ENCODE measurements at places on chromosomes 3 and 15. TPM values are rescaled to one million over a fixed set of nuclear protein-coding genes. Genes with fewer than 3 reads are reported as not detected.

The NEK4 gene
- total RNA-seq: 20.4 TPM

The ARPC4 gene
- 310 TPM for total RNA-seq

The ZDHHC23 gene
- 0.11 TPM for total RNA-seq

The ABI3BP gene
- total RNA-seq: 20.5 TPM

The GOLGA8S gene
- not detected for total RNA-seq

- DNase-seq: no peak
Measured at GRCh38 chr3:3798631-3799113, 559 bp upstream of the LRRN1 start.

GRCh38 chr15:69854521-69855181, 243.1 kb downstream of the TLE3 start:
- DNase-seq: no peak

DNA sequence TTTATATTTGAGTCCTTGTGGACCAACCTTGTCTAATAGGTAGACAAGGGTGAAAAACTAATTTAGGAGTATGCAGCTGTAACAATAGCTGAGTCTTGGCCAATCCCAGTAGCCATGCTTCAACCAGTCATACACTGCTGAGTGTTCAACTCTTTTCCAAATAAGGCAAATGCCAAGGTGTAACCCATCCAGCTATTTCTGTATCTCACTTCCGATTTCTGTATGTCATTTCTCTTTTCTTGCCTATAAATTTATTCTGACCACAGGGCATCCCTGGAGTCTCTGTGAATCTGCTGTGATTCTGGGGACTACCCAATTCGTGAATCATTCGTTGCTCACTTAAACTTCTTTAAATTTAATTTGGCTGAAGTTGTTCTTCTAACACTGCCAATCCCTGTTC, 93.2 kb downstream of the MAGI1 start:
- DNase-seq: peak; percentile 34

GRCh38 chr15:85475317-85475701, 94.9 kb downstream of the AKAP13 start:
- no peak for DNase-seq

GRCh38 chr15:62135532-62136134, 29.5 kb downstream of the C2CD4B start:
- DNase-seq: no peak

DNA sequence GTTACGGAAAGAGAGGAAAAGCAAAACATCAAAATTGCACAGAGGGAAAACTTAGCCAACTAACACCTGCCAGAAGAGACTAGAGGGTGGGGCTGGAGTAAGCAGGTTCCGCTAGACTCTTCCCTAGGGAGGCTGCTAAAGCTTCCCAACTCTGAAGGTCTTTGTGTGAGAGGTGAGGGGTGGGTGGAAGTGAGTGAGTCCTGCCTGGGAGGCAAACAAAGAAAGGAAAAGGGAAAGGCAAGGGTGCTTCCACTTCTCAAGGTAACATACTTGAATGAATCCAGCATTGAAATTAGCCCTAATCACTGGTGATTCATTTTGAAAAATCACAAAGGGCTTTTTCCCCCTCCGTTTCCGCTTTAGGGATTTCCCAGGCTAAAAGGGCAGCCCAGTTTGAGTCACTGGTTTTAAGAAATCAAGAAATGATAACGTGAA, 220.5 kb upstream of the ADAMTS9 start:
- DNase-seq: no peak

DNA sequence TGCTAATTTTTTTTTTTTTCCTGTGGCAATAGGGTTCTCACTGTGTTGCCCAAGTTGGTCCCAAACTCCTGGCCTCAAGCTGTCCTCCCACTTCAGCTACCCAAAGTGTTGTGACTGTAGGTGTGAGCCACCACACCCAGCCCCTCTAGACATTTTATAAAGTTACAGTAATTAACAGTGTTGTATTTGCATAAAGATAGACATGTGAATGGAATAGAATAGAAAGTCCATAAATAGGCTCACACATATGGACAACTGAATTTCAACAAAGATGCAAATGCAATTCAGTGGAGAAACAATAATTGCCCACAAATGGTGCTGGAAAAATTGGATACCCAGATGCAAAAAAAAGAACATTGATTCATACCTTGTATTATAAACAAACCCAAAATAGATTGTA, 39.9 kb downstream of the PLS1 start:
- no peak for DNase-seq

- DNase-seq: no peak
Measured at GRCh38 chr15:91535856-91536500, 317.5 kb upstream of the SLCO3A1 start.

DNA sequence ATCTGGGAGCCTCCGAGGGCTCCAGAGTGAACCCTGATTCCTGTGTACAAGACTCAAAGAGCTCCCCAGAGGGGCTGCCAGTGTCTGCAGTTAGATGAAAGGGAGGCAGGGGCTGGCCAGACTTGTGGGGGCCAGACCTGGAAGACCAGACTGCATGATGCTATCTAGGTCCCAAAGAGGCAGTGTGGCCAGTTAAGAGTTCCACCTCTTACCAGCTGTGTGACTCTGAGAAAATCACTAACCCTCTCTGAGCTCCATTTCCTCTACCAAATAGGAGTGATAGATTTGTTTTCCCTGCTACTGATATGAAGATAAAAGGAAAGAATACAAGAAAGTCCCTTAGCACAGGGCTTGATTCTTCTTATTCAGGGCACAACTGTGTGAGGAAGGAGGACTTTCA, 29.0 kb downstream of the ACSBG1 start:
- DNase-seq: no peak

- DNase-seq: no peak
Measured at GRCh38 chr3:25992606-25993005, 202.7 kb downstream of the OXSM start.

DNA sequence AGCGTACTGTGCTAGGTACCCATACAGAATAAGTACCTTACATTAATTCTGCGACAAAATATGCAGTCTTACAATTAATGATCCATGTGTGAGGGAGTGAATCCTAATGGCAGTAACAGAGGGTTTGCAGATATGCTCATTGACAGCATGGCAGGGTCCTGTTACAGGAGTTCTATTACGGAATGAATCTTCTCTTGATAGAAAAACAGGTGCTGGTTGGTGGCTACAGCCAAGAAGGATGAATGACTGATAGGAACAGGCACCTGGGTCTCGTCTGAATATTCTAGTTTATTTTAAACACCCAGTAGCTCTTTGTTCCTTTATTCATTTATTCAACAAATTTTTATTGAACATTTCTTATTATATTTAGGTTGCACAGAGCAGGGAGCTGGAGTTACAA, 22.8 kb downstream of the PGBD4 start:
- DNase-seq: peak; percentile 6

GRCh38 chr3:112778353-112778948, 68.2 kb downstream of the CD200R1L start:
- DNase-seq: peak; percentile 78

- peak; percentile 37 for DNase-seq
Measured at GRCh38 chr15:39944726-39945125, 10.8 kb downstream of the EIF2AK4 start.

- DNase-seq: no peak
Measured at GRCh38 chr3:50156549-50157493, 1.7 kb downstream of the SEMA3F start.

DNA sequence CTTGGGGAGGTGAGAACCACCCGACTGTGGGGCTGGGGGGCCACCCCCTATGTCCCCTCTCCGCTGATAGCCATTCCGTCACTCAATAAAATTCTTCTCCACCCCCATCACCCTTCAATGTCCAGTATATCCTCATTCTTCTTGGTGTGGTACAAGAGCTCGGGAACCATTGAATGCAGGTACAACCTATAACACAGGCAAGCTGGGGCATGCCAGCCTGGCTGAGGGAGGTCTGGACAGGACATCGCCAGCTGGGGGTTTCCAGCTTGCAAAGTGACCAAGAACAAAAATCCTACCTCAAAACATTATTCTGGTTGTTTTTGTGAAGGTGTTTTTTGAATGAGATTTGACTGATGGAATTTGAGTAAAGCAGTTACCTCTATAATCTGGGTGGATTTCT, 19.6 kb upstream of the BDH1 start:
- no peak for DNase-seq

DNA sequence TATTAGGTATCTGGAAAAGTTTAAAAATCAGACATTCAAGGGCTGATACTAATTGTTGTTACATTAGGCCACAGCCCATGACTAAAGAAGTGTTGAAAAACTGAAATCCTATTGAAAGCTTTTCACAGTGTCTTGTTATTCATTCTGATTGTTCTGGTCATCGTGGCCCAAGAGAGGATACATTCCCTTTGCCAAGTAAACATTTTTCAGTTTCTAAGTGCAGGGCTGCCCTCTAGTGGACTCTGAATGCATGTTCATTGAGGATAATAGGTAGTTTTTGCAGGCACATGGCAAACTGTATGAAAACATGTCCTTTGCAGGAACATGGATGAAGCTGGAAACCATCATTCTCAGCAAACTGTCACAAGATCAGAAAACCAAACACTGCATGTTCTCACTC, 181.1 kb downstream of the MYRIP start:
- DNase-seq: peak; percentile 62

DNA sequence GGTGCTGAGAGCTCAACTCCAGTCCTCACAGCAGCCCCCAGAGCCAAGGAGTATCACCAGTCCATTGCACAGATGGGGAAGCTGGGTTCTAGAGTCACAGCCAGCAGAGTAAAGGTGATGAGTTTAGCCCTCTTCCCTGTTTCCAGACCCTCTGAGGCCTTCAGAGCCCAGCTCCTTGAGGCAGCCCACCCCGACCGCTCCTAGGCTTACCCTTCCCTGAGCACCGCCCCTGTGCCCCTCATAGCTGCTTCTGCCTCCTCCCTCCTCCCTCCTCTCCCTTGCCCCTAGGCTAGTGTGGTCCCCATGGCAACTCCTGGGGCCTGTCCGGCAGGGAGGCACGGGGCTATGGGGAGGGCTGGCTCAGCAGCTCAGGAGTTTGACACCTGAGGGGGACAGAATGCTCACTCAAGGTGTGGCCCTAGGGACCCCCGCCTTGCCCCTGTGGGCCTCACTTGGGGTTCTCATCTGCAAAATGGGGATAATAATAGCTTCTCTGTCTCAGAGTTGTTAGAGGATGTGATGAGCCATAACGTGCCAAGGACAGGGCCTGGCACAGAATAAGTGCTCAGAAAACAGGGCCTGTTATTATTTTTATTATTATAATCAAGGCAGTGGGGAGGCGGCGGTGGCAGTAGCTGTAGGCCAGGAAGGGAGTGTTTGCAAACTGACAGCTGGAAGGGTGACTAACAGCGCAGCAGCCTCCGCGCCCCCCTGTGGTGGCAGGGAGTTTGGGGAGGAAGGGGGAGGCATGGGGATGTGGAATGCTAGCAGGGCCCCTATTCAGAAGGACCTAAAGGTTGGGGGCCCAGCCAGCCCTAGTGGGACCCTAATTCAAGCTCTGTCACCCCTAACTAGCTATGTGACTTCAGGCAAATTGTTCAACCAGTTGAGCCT, 11.5 kb downstream of the CSK start:
- DNase-seq: peak; percentile 51

DNA sequence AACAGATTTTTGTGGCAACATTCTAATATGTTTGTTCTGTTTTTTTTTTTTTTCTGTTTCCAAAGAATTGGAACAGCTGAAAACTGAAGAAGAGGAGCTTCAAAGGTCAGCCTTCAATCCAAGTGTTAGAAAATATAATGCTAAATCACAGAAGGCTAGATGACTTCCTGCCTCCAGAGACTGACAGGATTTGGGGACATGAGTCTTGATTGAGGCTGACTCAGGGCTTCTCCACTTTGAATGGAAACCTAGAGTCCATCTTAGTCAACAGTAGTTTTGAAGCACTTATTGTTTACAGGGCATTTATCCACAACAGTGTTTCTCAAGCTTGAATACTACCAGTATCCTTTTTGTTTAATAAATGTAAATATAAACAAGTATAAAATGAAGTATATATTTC, 44.5 kb upstream of the RAD51 start:
- DNase-seq: no peak

DNA sequence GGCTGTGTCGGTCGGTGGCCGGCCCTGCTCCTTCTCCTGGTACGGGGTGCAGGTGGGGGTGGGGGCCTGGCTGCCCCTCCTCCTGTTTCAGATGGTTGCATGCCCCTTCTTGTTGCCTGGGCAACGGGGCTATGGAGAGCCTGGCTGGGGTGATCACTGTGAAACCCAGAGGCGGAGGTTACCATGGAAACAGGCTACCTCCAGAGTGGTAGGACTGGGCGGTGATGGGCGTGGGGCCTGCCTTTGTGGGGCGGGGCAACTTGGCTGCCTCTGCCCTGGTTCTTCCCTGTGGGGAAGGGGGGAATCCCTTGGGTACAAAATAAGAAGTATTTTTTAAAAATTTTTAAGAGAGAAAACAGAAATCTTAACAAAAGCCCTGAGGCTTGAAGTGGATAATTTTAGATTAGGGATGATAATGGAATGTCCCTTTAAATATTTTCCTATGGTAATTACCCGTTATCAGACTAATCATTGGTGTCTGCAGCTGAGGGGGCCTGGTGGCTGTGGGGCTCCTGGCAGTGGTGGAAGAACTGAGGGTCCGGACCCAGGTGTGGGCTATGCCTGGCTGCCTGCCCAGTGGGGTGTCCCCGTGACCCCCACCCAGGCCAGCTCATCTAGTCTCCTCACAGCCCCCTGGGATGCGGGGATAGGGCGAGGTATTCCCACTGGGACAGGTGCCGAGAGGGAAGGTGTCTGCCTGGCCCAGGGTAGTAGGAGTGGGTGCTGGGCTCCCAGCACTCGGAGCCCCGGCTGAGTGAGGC, 32.5 kb downstream of the PLXNA1 start:
- DNase-seq: no peak

DNA sequence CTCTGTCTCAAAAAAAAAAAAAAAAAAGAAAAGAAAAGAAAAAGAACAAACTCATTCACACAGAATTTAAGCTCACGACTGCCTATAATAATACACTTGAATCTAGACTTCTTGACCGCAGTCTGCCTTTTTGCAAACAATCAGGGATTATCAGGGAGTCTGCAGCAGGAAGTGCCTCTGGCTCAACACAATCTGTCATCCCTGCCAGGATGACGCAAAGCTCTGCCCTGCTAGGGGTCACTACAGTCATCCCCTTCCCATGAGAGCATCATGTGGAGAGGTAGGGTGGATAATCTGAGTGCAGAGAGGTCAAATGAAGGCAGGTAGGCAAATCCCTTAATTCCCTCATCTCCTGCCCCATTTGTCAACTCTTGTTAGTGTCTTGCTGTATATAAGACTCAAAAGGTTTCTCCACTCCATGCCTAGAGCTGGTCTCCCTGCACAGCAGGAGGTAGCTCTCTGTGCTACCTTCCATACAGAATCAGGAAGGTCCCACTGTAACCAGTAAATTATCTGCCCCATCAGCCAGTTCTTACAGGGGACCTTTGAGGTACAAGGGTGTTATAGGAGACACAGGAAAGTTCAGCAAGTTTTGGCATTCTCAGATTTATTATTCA, 4.2 kb downstream of the UBAP1L start:
- no peak for DNase-seq

DNA sequence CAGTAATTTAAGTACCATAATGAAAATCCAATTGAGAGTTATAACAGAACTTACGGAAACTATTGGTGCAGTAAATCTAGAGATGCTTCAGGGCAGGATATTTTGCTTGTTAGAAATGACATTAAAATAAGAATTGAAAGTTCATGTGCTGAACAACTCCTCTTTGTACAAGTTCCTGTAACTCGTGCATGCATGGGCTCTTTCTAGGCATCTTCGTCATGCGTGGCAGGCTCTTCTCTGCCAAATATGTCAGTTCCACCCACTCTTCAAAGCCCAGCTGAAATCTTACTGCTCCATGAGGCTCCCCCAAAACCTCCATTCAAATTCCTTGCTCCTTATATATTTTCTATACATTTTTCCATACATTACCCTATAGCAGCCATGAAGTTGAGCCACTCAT, 48.7 kb downstream of the FBN1 start:
- no peak for DNase-seq
